A673 (cell line): ENCODE measurements at places on chromosomes 13 and 19. TPM values are rescaled to one million over a fixed set of nuclear protein-coding genes. Genes with fewer than 3 reads are reported as not detected.

MBD3L2 gene
- 1.0 TPM in 1 of 2 replicates, not detected in the other for total RNA-seq

C1QTNF9 gene
- total RNA-seq, result 0.34 TPM in 1 of 2 replicates, not detected in the other

NDUFB7 gene
- 180 and 196 TPM in 2 replicates for total RNA-seq

GCDH gene
- total RNA-seq, result 47.3 and 58.7 TPM in 2 replicates

TMEM59L gene
- total RNA-seq, result 9.3 and 18.0 TPM in 2 replicates

ZNF628 gene
- total RNA-seq, result 11.9 and 16.7 TPM in 2 replicates

LRP3 gene
- total RNA-seq, result 39.4 and 42.0 TPM in 2 replicates

ANGPTL8 gene
- total RNA-seq, result not detected in 2 replicates

GARIN5A gene
- 0.59 and 0.84 TPM in 2 replicates for total RNA-seq

CEACAM4 gene
- not detected in 2 replicates for total RNA-seq

TINCR gene
- total RNA-seq, result 0.34 and 0.90 TPM in 2 replicates

IL4I1 gene
- 1.3 TPM in 2 replicates for total RNA-seq

PLK5 gene
- not detected in 2 replicates for total RNA-seq
